ENCODE measurements at places on chromosomes 2 and 18.
A peak's percentile ranks its signal among the peaks of the same experiment; 100 is the strongest.

GRCh38 chr2:161406316-161406715, 9.8 kb upstream of the TBR1 start:
- no peak for DNase-seq

- DNase-seq: peak; percentile 25
These were observed 1.3 kb downstream of the PTMA start for GRCh38 chr2:231709636-231709980.

- no peak for DNase-seq
These were observed 34.2 kb upstream of the PPP4R1 start for GRCh38 chr18:9648431-9649163.

GRCh38 chr18:22013993-22014392, 155.4 kb upstream of the GATA6 start:
- no peak for DNase-seq

DNA sequence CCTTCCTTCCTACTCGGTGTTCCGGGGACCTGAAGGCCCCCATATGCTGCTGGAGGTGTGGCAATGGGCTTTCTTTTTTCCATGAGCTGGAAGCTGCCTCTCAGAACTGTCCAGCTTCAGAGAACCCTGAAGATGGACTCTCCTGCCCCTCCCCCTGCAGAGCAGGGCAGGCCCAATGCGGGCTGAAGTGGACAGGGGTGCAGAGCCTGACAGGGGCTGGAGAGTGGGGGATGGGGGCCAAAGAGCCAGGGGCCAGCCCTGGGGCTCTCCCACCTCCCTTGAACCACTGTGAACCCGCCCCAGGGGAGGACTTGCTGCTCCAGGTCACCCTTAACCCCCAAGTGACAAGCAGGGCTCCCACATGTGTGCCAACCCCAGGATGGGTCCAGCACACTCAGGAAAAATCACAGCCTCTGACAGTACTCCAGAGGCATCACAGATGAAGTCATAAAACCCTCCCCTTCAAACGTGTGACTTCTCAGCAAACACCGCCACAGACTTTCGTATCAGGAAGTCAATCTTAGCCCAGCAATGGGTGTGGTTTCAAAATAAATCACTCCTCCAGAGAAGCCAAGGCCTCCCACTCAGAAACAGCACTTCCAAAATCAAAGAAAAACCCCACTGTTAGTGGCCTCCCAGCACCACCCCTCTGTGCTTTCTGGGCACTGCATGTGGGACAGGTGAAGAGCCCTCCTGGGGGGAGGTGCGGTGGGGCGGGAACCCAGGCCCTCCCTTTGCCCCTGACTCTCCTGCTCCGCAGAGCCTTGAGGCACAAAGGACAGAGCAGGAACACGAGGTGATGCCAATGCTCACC, 135.8 kb downstream of the HDAC4 start:
- no peak for DNase-seq

DNA sequence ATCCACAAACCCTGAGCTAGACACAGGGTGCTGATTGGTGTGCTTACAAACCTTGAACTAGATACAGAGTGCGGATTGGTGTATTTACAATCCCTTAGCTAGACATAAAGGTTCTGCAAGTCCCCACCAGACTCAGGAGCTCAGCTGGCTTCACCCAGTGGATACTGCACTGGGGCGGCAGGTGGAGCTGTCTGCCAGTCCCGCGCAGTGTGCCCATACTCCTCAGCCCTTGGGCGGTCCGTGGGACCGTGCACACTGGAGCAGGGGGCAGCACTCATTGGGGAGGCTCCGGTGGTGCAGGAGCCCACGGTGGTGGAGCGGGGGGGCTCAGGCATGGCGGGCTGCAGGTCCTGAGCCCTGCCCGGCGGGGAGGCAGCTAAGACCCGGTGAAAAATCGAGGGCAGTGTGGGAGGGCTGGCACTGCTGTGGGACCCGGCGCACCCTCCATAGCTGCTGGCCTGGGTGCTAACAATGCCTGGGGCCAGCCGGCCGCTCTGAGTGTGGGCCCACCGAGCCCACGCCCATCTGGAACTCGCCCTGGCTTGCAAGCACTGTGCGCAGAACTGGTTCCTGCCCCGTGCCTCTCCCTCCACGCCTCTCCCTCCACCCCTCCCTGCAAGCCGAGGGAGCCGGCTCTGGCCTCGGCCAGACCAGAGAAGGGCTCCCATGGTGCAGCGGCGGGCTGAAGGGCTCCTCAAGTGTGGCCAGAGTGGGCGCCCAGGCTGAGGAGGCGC, 75.6 kb downstream of the MOB4 start:
- DNase-seq: no peak

DNA sequence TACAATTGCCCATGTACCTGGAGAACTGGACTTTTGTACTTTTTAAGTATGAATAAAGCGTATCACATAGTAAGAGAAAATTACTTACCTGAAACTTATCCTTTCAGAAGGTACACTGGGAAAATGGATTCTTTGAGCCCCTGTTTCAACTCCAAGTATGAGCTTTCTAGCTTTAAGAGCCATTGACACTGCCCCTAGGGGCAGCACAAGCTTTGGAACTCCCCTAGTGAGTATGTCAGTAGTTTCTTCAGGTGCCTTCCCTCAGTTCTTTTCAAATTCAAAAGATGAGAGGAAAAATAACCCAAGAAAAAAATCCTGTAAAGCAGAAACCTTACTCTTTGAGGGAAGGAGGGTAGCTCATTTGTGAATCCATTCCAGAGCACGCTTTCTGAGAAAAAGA, 124.1 kb downstream of the MEMO1 start:
- no peak for DNase-seq

DNA sequence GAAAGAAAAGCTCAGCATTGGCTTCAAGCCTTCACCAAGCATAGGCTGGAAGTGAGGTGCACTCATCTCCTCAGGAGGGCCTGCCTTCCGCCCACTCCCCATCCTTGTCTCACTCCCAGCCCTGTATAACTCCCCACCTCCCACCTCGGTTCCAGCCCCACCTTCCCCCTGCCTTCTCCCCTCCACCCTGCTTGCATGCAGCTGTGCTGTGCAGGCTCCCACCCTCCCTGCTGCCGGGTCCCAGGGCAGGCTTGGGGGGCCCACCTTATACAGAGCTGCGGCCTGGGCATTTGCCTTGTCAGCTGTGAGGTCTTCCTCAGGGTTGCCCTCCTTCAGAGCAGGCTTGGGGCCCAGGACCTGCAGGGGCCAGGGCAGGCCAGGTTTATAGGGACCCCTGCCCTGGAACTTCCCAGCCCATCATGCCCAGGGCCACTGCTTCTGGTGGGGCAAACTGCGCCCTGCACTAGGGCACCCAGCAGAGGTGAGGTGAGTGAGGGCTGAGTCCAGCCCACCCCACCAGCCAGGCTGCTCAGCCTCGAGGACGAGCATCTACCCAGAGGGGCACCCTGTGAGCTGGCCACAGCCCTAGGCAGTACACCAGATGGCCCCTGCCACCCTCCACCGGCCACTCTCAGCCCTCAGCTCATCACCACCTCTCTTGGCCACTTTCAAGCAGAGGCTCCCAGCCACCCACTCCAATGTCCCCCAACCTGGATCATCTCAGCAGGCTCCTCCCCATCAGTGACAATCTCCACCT, 11.6 kb downstream of the CAPG start:
- no peak for DNase-seq

DNA sequence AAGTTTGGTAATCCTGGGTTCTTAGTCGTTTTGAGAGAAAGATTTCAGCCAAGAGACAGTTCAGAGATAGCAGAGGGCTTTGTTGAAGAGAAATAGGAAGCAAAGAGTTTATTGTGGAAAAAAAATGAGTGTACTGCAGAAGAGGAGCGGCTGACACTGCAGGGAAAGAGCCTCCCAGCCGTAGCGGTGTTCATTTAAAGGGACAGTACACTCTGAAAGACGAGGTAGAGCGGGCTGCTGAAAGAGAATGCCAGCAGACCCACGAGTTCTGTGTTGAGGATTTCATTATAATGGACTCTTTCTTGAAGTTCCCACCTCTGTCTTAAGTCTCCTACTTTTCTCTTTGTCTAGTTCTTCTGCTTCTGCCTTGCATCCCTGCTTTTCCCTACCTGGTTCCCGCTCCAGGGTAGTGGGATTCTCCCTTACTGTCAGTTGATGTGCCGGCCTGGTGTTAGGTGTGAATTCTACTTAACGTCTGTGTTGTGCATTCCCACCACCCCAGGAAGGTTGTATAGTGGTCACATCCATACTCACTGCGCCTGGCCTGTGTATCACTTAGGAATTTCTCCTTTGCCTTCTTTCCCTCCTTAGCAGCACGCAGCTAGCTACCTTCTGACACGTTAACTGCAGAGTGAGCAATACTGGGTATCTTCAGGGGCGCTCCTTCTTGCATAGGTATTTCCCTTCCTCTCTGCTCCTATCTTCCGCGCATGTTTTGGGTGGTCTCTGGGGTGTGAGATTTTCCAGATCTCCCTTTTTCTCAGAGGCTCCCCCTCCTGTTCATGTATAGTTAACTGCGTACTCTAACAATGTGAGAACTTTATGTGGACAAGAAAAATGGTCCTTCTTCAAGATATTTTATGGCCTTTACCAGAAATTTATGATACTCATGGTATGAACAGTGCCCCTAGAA, 164.5 kb downstream of the PTH2R start:
- no peak for DNase-seq

- DNase-seq: no peak
These were observed 46.2 kb upstream of the TAF1B start for GRCh38 chr2:9797086-9797485.

GRCh38 chr2:26701596-26701995, 9.1 kb downstream of the KCNK3 start:
- no peak for DNase-seq

DNA sequence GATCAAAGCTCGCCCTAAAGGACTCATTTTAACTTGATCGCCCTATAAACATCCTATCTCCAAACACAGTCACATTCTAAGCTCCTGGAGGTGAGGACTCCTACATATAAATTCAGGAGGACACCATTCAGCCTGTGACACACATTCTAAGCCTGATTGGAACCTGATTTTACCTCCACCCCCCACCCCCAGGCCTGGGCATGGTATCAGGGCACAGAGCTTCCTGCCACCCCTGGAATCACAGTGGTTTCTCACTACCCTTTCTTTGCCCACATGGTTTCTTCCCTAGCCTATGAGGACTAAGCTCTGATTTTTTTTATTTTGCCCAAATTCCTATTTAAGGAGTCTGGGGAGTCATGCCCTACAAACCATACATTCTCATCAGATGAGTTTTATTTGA, 428.1 kb upstream of the ID2 start:
- no peak for DNase-seq

- no peak for DNase-seq
These were observed at the start of gene GBX2 for GRCh38 chr2:236168110-236169080. Gene GBX2, minus strand, starts transcription at chr2:236168386. Its CDS starts 415 bp downstream, at chr2:236167971.

All from stimulated activated CD8-positive, alpha-beta memory T cell treated with anti-CD3 and anti-CD28 coated beads, Interleukin-15, amount 100 ng/mL, for 24 hours (primary cell).